ENCODE measurements at places on chromosomes 12 and 14. TPM values are rescaled to one million over a fixed set of nuclear protein-coding genes. Genes with fewer than 3 reads are reported as not detected.
A peak's percentile ranks its signal among the peaks of the same experiment; 100 is the strongest.

Gene GARIN6
- not detected for total RNA-seq

DNA sequence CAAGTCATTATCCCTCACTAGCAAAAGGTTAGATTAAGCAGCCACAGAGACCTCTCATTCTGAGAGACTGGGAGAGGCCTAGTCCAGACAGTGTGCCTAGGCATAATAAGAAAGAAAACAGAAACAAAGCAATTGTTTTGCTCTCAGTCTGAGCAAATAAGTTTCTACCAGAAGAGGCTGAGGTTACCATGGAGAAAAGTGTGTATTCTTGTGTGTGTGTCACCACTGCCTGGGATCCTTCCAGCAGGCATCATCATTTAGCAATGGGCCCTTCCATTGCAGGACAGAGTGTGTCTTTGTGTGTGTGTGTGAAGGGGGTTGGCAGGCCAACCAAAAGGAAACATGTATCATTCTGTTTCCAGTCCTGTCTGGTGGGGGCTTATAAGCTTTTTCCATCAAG is 3.7 kb downstream of the EFS start:
- DNase-seq: no peak

- DNase-seq: no peak
These were observed 16.7 kb upstream of the TTC9 start for GRCh38 chr14:70624972-70625371.

DNA sequence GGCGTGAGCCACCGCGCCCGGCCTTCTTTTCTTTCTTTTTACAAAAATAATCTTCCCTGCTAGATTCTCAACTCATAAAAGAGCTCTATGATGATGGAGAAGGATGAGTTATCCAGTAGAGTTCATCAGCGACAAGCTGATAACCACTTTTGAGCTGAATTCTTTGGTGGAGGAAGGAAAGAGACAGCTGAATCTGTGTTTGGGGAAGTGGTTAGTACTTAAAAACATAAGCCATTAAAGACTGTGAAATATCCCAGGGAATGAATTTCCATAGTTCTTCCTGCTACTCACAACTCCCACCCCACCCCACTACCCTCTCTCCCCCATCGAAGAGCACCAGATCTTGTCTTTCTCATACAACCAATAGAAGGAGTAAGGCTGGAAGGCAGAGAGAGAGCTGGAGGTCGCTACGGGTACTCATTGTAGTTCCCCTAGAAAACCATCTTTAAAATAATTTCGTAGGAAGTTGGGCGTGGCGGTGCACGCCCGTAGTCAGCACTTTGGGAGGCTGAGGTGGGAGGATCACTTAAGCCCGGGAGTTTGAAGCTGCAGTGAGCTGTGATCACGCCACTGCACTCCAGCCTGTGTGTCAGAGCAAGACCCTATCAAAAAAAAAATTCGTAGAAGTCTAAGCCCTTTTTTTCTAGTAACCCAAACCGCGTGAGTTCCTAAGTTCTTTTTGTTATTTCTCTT is 647 bp upstream of the ESPL1 start:
- peak; percentile 37 for DNase-seq

All from activated naive CD8-positive, alpha-beta T cell treated with anti-CD3 and anti-CD28 coated beads for 36 hours (primary cell).